ENCODE measurements at places on chromosomes 12 and 14.

GRCh38 chr12:19419086-19419485 lies 20.2 kb upstream of the AEBP2 start:
- no peak for DNase-seq

GRCh38 chr14:78342879-78343278 lies 172.7 kb downstream of the NRXN3 start:
- no peak for DNase-seq

DNA sequence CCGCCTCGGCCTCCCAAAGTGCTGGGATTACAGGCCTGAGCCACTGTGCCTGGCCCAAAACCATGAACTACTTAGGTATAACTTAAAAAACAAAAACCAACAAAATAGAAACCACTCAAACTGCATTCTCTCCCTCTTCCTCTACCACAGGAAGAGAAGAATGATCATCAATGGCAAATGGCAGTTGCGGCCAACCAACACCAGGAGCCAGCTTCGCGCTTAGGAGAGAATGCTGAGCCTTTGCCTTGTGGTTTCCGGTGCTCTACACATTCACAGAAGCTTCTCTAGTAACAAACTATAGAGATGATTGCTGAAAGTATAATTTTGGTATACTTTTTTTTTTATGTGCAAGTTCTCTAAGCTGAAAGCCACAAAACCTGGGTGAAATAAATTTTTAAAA lies 17.1 kb downstream of the CATSPERB start:
- DNase-seq: no peak

GRCh38 chr12:42732908-42733411 lies 143.4 kb upstream of the PRICKLE1 start:
- DNase-seq: no peak

DNA sequence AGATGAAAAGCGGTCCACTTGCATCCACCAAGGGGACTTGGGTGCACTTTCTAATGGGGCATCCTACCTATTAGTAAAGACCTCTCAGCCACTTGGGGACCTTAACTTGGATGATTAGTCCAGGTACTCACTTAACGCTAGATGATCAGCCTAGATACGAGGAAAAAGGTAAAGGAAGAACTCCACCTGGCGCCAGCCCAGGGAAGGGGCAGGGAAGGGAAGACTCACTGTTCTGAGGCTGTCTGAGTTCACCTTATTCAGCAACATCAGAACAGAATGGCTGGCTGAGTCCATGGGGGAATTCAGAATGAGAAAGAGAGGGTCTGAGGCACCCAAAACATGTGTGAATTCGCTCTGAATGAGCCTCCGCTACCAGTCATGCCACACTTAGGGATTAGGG lies 7.1 kb downstream of the IL22 start:
- no peak for DNase-seq
